ENCODE measurements at places on chromosomes 12 and 14.

- no peak for DNase-seq
These were observed 209.3 kb upstream of the RGS6 start for GRCh38 chr14:71722885-71723284.

GRCh38 chr12:91017043-91017442 lies 12.3 kb upstream of the EPYC start:
- no peak for DNase-seq

GRCh38 chr12:117684471-117684870 lies 284.3 kb downstream of the KSR2 start:
- no peak for DNase-seq

DNA sequence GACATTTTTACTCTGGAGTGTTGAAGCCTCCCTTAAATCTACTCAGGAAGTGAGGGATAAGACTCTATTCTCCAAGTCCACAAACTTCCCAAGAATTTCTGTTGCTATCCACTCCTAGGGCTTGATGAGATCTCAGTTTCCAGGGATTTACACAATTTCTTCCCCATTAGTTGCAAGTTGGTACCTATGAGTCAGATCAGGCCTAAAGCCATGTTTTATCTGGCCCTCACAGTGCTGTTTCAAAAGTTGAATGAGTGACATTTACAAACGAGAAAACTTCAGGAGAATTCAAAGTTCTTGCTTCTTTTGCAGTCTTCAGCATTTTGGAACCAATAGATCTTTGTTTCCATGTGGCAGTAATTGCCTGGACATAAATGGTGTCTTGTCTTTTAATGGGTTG lies 156.4 kb upstream of the SYT10 start:
- no peak for DNase-seq

- no peak for DNase-seq
These were observed 826 bp downstream of the ZNF705A start for GRCh38 chr12:8157484-8158198.

GRCh38 chr14:35347323-35348043 lies 55.3 kb downstream of the PSMA6 start:
- no peak for DNase-seq
